HFF-Myc (cell line): ENCODE measurements at places on chromosomes 16 and 17.

- no peak for DNase-seq
Measured at GRCh38 chr16:75572864-75573542, 6.8 kb downstream of the GABARAPL2 start.

DNA sequence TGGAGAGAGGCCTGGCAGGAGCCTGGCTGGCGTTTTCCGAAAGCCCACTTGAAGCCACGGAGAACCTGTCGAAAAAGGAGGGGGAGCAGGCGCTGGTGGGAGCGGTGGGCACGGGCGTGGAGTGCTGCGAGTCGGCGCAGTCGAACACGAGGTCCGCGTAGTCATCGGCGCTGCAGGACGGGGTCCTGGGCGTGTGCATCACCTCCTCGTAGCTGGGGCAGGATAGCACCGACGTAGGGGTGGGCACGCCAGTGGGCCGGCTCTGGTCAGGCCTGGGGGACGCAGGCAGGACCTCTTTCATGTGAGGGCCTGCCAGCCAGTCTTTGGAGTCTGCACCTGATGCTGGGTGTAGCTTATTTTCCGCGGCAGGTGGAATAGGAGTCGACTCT is 63.7 kb downstream of the ZNF778 start:
- DNase-seq, result no peak

GRCh38 chr17:48994549-48995303 is 2.5 kb upstream of the IGF2BP1 start:
- DNase-seq, result no peak

- no peak for DNase-seq
Measured at GRCh38 chr17:61617330-61617729, 26.3 kb upstream of the NACA2 start.

DNA sequence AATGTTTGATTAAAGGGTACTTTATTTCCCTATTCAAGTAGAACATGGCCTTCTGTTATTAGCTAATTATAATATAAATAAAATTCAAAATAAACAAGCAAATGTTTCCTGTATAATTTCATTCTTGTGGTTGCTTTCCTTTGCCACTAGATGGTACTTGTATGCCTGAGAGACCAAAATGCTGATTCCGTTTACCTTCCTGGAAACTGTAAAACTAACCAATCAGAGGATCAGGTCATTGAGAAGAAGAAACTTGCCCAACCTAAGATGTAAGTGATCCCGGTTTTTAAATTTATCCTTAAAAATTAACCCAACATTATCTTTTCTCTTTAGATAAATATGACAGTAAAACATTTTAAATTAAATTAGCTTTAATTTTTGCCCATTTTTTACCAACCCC is 8.1 kb upstream of the ABCA5 start:
- no peak for DNase-seq

DNA sequence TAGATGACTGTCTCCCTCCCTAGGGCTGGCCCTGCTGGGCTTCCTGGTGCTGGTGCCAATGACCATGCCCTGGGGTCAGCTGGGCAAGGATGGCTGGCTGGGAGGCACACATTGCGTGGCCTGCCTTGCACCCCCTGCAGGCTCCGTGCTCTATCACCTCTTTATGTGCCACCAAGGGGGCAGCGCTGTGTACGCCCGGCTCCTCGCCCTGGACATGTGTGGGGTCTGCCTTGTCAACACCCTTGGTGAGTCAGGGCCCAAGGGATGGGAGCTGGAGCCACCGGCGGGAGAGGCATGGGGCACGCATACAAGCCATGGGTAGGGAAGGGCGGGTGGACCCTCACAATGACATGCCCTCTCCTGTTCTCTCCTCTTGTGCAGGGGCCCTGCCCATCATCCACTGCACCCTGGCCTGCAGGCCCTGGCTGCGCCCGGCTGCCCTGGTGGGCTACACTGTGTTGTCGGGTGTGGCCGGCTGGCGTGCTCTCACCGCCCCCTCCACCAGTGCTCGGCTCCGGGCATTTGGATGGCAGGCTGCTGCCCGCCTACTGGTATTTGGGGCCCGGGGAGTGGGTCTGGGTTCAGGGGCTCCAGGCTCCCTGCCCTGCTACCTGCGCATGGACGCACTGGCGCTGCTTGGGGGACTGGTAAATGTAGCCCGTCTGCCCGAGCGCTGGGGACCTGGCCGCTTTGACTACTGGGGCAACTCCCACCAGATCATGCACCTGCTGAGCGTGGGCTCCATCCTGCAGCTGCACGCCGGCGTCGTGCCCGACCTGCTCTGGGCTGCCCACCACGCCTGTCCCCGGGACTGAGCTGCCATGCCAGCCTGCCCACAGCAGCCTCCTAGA is 2.2 kb downstream of the PAQR4 start:
- DNase-seq, result no peak

GRCh38 chr16:81767987-81768592 is 11.0 kb upstream of the PLCG2 start:
- DNase-seq, result no peak

DNA sequence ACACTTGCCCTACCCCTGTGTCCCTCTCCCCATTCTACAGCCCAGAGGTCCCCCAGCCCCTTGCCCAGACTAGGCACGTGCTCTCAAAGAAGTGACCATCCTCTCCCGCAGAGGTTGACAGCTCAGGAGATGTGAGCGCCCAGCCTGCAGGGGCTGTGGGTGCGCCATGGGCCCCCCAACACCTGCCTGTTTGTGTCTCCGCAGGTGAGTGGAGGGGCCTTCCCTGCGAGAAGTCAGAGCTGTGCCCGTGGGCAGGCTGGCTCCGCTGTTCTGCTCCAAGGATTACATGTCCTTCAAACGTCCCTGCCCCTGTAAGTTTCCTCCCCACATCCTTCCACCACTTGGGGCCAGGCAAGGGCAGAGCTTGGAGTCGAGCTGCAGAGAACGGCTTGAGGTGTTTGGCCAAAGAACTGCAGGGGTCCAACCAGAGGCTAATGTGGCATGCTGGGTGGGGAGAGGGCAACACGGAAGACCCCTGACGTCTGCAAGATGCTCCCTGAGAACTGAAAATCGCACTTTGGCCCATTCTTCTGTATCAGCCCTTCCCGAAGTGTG is 10.4 kb downstream of the BEAN1 start:
- no peak for DNase-seq

DNA sequence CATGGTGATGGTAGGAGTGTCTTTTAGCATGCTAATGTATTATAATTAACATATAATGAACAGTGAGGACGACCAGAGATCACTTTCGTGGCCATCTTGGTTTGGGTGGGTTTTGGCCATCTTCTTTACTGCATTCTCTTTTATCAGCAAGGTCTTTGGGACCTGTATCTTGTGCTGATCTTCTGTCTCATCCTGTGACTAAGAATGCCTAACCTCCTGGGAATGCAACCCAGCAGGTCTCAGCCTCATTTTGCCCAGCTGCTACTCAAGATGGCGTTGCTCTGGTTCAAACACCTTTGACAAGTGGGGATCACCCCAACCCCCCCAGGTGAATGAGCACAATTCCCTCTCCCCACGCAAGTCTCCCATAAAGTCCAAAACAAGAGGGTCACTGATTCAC is 49.3 kb upstream of the ETV4 start:
- no peak for DNase-seq
